ENCODE measurements at places on chromosomes 11 and 22.

DNA sequence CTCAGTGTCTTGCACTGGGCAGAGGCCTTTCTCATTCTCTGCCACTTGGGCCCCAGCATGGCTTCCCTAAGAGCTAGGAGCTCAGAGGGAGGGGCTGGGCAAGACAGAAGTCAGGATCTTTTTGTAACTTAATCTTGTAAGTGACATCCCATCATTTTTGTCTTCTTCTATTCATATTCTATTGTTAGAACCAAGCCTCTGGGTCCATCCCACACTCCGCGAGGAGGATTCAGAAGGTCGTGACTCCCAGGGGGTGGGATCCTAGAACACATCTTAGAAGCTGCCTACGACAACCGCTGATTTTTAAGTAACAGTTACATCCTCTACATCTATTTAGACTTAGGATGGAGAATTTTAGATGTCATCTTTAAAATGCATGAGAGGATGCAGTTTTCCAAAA is 1.5 kb upstream of the IL17RA start:
- DNase-seq = no peak

GRCh38 chr11:34300026-34300925 is 57.5 kb downstream of the ABTB2 start:
- no peak for DNase-seq

DNA sequence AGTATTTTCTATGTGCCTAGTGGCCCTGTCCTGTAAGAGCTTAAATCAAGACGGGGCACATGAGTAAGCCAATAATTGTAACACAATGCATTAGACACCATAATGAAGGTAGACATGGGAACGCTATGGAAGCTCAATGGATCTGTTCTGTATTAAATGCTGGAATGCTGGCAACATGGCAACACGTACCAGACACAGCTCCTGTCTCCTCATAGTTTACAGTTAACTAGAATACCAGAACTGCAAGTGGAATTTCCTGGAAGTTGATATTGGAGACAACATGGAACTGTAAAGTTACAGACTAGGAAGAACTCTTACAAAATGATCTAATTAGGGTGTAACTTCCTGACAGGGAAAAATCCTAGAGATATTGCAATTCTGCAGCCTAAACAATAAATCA is 12.4 kb downstream of the P4HA3 start:
- no peak for DNase-seq

- DNase-seq = no peak
These were observed 591.1 kb downstream of the BRD1 start for GRCh38 chr22:49236541-49237075.

DNA sequence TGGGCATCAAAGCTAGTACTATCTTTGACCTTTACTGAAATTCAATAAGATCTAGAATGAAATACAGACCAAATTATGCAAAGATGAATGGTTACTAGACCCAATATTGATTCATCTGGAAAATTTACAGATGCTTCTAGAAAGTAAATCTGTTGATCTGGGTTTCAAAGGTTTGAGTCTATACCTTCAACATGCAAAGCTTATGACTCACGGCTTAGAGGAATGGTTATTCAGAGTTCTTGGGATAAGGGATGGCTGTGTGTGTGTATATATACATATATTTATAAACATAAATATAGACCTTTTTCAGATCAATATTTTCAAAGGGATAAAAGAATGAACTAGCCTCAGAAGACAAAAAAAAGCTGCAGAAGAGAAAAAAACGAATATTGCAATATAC is 1.3 kb downstream of the SPTY2D1 start:
- peak; percentile 49 for DNase-seq

DNA sequence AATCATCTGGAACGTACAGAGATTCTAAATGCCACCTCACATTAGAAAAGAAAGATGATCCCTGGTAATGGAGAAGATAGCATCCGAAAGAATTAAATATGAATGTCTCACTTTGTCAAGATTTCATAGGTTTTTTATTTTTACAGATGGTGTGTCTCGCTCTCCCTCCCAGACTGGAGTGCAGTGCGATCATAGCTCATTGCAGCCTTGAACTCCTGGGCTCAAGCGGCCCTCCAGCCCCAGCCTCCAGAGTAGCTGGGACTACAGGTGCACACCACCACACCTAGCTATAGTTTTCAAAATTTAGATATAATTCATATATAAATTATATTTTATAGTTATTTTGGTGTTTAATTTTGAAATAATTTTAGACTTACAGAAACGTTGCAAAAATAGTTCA is 16.7 kb upstream of the SMTN start:
- no peak for DNase-seq

DNA sequence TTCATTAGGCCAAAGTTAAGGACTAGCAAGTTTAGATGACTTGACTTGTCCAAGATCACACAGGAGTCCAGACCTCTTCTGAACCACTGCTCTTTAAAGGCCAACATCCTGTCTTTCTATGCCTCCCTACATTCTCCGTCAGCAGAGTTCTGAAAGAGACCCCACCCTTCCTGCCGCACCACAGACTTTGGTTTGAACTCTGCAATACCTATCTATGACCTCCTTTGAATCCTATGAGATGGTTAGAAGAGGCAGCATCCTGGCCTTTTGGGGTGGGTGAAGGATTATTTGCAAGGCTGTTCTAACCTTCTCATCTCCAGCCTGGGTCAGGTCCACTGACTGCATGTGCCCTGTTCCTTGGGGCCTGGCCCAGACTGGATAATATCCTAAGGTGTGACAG is 4.3 kb upstream of the RRM1 start:
- DNase-seq = no peak

GRCh38 chr11:129109701-129110100 is 82.4 kb downstream of the ARHGAP32 start:
- DNase-seq = no peak

Measured in GM23248 (cell line).